SK-N-SH (cell line): ENCODE measurements at places on chromosomes 12 and 14. TPM values are rescaled to one million over a fixed set of nuclear protein-coding genes. Genes with fewer than 3 reads are reported as not detected.

DNA sequence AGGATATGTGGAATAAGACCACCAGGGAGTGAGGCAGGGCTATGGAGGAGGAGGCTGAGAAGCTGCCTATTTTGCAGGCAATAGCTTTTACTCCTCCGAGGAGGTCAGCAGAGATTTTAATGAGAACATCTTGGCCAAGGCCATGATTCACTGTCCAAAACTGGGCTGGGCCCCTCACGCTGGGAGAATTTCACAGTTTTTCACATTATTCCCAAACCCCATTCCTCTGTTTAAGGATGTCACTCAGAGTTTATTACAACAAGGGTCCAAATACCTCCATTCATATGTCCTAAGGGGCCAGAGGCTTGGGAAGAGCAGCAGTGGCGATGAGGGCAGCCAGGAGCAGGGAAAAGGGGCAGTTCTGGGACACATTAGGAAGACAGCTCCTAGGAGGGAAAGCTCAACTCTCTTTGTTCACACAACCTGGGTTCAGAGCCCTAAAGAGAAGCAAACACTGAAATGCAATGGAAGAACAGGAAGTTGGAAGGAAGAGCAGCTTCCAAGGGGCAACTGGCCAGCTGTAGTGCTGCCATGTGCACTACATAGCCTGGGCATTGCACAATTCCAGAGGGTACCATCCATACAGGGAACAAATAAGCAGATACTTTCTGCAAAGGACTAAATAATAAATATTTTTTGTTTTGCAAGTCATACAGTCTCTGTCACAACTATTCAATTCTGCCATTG, 283.2 kb downstream of the NUAK1 start:
- H3K27ac ChIP-seq, result no peak overlapping the region
- H3K27me3 ChIP-seq, result no peaks in the 10 kb centered on the region
- H3K4me3 ChIP-seq, result no peak overlapping the region
- H3K36me3 ChIP-seq, result no peaks in the 10 kb centered on the region
- DNase-seq, result no peak

- H3K27me3 ChIP-seq, result no peaks in the 10 kb centered on the region
- no peak overlapping the region for H3K27ac ChIP-seq
- H3K36me3 ChIP-seq, result no peaks in the 10 kb centered on the region
- DNase-seq, result no peak
- H3K4me1 ChIP-seq, result peaks cover 4% of the 10 kb centered on the region; the same call in 1 of the 2 replicates
Observed at GRCh38 chr12:71478270-71478669, 38.7 kb downstream of the LGR5 start.

- no peaks in the 10 kb centered on the region for H3K36me3 ChIP-seq
- H3K27ac ChIP-seq, result no peak overlapping the region
- peaks cover 22% of the 10 kb centered on the region for H3K4me1 ChIP-seq
- no peaks in the 10 kb centered on the region for H3K27me3 ChIP-seq
Observed at GRCh38 chr12:118325081-118325480, 47.6 kb downstream of the TAOK3 start.

GRCh38 chr12:47415054-47415453, 290.8 kb downstream of the RPAP3 start:
- peaks cover 16% of the 10 kb centered on the region; the same call in 1 of the 2 replicates for H3K27me3 ChIP-seq
- H3K36me3 ChIP-seq, result no peaks in the 10 kb centered on the region
- H3K4me3 ChIP-seq, result no peak overlapping the region
- no peaks in the 10 kb centered on the region for H3K4me1 ChIP-seq
- no peak for DNase-seq

DNA sequence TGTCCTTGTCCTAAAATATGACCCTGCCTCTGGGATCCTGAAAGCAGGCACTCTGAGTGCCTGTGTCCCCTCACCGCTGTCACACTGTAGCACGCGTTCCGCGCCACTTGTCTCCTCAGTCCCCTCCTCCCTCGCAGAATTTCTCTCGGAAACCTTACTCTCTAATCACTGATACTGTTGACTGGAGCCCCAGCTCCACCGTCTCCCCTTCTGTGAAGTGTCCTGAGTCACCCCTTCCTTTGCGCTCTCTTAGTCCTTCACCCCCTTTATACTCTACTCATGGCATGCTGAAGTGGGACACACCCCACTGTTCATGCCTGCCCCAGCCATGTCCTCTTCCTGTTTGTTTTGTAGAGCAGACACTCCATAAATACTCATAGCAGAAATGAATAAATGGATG, 104.7 kb downstream of the ZNF664 start:
- no peak for DNase-seq
- H3K36me3 ChIP-seq, result no peaks in the 10 kb centered on the region
- no peaks in the 10 kb centered on the region; the same call in 1 of the 2 replicates for H3K4me1 ChIP-seq
- H3K4me3 ChIP-seq, result no peak overlapping the region

DNA sequence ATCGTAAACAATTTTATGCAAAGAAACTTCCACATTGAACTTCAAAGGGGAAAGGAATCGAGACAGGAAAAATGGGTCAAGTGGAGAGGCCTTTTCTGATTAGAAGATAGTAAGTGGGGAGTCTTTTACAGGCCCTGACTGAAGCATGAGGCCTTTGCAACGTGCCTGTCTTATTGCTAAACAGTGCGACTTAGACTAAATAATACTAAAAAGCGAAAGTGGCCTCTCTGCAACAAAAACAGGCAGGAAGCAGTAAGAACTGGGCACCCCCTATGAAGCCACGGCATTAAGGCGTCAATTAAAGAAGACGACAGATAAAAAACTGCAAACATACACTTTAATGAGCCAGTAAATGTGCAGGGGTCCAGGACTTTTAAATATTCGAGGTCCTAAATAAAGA, 283.4 kb upstream of the GRIP1 start:
- no peaks in the 10 kb centered on the region for H3K4me1 ChIP-seq

- H3K27ac ChIP-seq, result peak overlapping the region; percentile 56
- peaks cover 46% of the 10 kb centered on the region for H3K36me3 ChIP-seq
- DNase-seq, result no peak
- no peaks in the 10 kb centered on the region for H3K27me3 ChIP-seq
Observed at GRCh38 chr12:6507102-6507998, 13.4 kb downstream of the NCAPD2 start.

- H3K36me3 ChIP-seq, result no peaks in the 10 kb centered on the region
- H3K4me1 ChIP-seq, result no peaks in the 10 kb centered on the region
- H3K27ac ChIP-seq, result no peak overlapping the region
- H3K27me3 ChIP-seq, result no peaks in the 10 kb centered on the region
- no peak for DNase-seq
Observed at GRCh38 chr12:75917083-75917482, 114.5 kb downstream of the PHLDA1 start.

DNA sequence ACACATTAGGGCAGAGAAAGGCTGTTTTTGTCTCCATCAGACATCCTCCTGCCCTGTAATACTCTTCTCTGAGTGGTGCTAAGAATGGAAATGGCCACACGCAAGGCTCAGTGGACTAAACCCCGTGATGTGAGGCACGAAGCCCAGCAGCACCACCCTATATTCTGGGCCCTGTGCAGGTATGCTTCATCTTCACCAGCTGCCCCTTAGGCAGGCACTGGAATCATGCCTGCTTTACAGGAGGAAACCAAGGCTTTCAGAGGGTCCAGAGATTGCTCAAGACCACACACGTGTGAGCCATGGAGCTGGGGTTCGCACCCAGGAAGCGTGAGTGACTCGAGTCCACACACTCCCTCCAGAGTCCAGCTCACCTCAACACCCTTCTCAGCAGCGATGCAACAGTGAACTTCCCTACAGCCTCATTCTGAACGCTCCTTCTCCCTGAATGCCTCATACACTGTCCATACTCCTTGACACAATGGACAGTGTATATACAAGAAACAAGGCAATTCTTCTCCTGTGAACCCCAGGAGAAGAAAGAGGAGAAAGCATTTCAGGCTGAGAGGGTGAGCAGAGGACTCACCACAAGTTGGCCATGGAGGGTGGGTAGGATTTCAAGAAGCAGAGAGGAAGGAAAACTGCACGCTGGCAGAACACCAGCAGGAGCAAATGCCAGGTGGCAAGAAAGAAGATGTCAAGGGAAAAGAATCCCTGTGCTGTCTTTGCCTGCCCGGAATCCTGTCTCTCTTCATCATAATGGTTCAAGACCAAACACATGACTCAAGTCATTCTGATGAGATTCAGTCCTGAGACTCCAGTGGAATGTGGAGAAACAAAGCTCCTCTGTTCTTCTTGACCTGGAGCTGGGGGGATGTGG, 39.1 kb downstream of the NT5DC3 start:
- no peak for DNase-seq
- H3K27ac ChIP-seq, result peak overlapping the region; percentile 94
- H3K36me3 ChIP-seq, result peaks cover 9% of the 10 kb centered on the region; the same call in 1 of the 2 replicates
- no peak overlapping the region for H3K4me3 ChIP-seq
- H3K4me1 ChIP-seq, result peaks cover 18% of the 10 kb centered on the region

DNA sequence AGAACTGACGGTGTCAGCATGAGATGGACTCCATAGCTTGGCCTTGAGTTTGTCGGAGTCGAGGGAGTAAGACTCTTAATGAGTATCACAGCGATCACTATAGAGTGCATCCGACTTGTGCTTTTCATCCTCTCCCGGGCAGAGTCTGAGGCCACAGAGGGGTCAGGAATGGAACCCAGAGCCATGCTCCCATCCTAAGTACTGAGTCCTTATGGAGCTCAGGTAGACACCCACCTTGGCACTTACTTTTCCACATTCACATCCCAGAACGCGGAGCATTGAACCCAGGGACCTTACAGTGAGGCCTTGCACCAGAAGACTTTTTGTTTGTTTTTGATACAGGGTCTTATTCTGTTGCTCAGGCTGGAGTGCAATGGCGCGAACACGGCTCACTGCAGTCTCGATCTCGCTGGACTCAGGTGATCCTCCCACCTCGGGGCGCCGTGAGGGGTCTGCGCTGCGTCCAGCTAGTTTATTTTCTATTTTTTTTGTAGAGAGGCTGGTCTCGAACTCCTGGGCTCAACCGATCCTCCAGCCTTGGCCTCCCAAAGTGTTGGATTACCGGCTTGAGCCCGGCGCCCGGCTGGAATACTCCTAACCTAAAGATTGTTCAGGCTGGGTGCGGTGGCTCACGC, 719 bp upstream of the SRSF9 start:
- H3K36me3 ChIP-seq, result peaks cover 11% of the 10 kb centered on the region
- peak overlapping the region; percentile 88 for H3K4me3 ChIP-seq
- peak overlapping the region; percentile 33; the same call in 1 of the 2 replicates for H3K27ac ChIP-seq
- H3K27me3 ChIP-seq, result no peaks in the 10 kb centered on the region
- peaks cover 8% of the 10 kb centered on the region; the same call in 1 of the 2 replicates for H3K4me1 ChIP-seq

DNA sequence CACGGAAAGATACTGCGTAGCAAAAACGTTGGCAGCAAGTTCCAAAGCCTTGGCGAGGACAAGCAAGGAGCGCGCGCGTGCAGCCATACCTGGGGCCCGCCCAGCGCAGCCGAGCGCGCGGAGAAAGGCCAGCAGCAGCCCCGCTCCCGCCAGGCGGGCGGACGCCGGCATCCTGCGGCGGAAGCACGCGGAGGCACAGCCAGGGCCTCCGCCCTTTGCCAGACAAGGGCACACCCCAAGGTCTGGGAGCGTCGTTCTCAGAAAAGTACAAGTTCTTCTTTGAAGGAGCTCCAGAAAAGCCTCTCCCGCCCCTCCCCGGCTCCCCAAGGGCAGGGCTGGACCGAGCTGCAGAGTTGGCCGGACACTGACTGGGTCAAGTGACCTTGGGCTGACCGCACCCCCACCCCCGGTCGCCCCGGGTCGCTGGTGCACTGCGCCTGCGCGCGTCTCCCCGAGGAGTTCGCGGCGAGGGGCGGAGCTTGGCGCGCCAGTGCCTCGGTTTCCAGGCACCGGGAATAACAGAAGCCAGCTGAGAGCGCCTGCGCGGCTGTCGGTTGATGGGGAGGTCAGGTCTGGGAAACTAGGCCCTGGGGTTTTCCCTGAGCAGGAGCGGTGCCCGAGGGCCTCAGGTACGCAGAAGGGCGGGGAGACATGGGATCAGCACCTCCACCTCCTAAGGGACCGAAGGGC, at the start of gene ZC2HC1C:
Gene ZC2HC1C, plus strand, starts transcription at position 521 of the 690 bp plus-strand sequence. CDS start 933 bp downstream, outside the sequence.
- no peaks in the 10 kb centered on the region for H3K27me3 ChIP-seq
- H3K36me3 ChIP-seq, result no peaks in the 10 kb centered on the region
- peak within 1 kb of the TSS; percentile 69 for H3K4me3 ChIP-seq
- H3K4me1 ChIP-seq, result peaks cover 11% of the 10 kb centered on the region; the same call in 1 of the 2 replicates
- H3K27ac ChIP-seq, result peak within 1 kb of the TSS; percentile 98

DNA sequence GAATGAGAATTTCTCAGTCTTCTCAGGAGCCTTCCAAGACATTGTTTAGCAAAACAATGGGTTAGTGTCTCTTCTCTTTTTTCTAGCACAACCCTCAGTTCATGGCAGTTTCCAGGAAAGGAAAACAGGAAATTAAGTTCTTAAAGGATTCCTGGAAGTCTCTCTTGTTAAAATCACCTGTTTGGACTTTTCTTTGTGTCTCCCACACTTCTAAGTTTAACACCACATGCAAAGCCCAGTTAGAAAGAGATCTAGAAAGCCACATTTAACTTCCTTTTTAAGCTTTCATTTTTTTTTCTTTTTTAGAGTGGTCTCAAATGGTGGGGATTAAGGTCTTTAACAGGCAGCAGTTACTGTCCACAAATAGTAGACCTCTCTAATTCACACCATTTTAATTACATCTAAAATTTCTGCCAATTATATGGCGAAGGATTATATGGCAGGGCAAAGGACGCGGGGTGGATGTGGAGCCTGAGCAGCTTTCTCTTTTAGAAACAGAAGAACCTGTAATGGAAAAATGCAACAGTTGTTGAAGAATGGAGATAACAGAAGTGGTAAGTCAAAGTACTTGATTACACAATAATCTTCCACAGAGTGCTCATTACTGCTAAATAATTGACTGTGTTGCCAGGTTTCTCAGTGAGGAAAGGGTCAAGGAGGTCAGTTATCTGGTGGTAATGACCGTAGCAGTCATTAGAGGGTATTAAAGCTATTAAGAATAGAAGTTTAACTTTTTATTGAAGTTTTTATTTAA, 298.6 kb downstream of the AKAP6 start:
- no peak for DNase-seq
- no peaks in the 10 kb centered on the region; the same call in 1 of the 2 replicates for H3K4me1 ChIP-seq
- no peak overlapping the region for H3K27ac ChIP-seq
- H3K4me3 ChIP-seq, result no peak overlapping the region
- H3K36me3 ChIP-seq, result no peaks in the 10 kb centered on the region

PDE3A gene
- 0.67 and 0.88 TPM in 2 replicates for polyA plus RNA-seq

DPPA3 gene
- not detected in 2 replicates for polyA plus RNA-seq
